NCI-H1092 treated with DMSO at 0.1 percent for 48 hours (cell line): ENCODE measurements at places on chromosomes 13 and 19.

DNA sequence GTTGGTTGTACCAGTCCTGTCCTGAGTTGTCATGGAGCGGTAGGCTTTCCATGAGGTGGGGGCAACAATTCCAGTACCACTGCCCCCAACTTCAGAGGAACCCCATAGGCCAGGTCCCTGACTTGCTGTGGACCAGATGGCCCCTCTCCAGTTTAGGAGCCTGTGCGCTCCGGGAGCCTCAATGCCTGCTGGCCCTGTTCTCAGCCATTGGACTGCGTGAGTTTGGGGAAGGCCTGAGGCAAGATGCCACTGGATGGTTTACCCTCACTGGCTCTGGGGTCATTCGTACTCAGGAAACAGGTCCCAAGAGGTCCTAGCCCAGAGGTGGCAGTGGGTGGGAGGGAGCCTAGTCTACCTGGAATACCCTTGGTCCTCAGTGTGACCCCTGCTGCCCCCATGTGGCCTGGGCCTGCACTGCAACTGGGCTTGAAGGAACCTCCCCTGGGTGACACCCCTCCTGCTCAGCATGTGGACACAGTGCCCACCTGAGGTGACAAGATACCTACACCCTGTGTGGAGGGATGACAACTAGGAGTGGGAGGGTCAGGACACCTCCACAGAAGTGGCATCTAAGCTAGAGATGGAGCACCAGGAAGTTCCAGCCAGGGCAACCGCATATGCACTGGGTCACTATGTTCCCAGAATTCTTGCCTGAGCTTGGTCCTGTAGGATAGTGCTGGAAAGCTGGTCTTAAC is 6.0 kb upstream of the PRR19 start:
- peak; percentile 40 for DNase-seq

- DNase-seq: no peak
These were observed 528.0 kb downstream of the DACH1 start for GRCh38 chr13:71339005-71339404.

GRCh38 chr13:80363890-80364503 is 23.1 kb upstream of the SPRY2 start:
- DNase-seq: peak; percentile 73

DNA sequence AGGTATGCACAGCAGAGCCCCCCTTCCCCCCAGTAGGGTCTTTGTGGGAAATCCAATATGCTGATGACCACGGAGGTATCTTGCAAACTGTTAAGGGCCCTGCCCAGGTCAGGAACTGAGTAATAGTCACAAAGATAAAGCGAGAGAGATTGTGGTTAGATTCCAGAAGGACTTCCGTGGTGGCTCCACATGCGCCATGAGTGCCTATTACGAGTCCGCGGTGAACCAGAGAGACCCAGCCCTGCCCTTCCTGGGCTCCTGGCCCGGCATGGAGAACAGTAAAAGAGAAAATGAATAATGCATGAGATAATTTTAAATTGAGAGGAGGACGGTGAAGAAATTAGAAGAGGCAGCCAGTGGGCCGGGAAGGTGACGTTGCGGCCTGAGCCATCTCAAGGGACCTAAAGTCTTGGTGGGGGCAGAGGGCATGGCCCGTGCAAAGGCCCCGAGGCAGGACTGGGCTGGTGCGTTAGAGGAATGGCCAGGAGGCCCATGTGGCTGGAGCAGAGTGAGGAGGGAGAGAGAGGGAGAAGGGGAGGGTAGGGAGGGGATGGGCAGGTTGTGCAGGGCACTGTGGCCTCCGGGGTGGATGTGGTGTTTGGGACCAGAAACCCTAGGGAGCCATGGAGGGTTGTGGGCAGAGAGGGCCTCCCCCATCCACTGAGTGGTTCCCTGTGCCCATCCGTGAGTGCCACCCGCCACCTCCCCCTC is 46.6 kb upstream of the NFIC start:
- DNase-seq: no peak

DNA sequence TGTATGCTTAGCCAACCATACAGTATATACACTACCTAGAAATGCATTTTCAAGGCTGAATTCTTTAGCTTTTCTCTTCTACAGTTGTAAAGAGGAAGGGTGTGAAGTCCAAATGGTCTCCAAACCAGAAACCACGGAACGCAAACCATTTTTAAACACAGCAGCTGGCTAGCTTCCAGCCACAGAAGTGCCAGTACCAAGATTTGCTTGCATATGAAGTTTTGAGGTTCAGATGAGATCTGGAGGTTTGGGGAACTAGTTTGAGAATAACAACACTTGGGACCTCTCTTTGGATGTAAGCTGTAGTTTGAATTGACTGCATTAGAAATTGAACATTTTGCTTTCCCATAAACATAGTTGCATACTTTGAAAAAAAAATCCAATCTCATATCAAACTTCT is 1243.5 kb downstream of the EFNB2 start:
- DNase-seq: no peak

- no peak for DNase-seq
These were observed 37.7 kb downstream of the SLC6A16 start for GRCh38 chr19:49287141-49287770.

- no peak for DNase-seq
These were observed 8.1 kb upstream of the RABAC1 start for GRCh38 chr19:41967054-41967783.

DNA sequence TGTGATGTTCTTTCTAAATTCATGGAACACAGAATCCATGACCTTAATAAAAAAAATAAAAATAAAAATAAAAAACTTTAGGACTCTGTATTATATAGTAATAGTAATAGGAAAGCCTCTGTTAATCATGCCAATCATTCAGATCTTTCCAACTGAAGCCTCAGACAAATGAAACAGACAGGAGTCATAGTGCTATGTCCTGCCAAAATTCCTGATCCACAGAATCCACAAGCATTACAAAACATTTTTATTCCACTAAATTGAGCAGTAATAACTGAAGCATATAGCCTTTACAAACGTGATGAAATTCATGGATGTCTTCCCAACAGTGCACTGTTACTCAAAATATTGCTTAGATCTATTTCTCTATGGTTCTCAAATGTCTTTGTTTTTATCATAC is 820.6 kb upstream of the PCDH9 start:
- DNase-seq: no peak
